ENCODE measurements at places on chromosomes 12 and 14. TPM values are rescaled to one million over a fixed set of nuclear protein-coding genes. Genes with fewer than 3 reads are reported as not detected.

MYF6 gene
- polyA plus RNA-seq: 0.21 TPM

SMARCC2 gene
- polyA plus RNA-seq: 70.7 TPM

KIF26A gene
- 8.8 TPM for polyA plus RNA-seq

SLC4A8 gene
- 6.3 TPM for polyA plus RNA-seq

DDN gene
- 0.43 TPM for polyA plus RNA-seq

KRT82 gene
- not detected for polyA plus RNA-seq

CS gene
- 143 TPM for polyA plus RNA-seq

SETD1B gene
- 14.2 TPM for polyA plus RNA-seq

NOVA1 gene
- 11.6 TPM for polyA plus RNA-seq

PRIM1 gene
- polyA plus RNA-seq: 13.0 TPM

C12orf50 gene
- 0.04 TPM for polyA plus RNA-seq

RFLNA gene
- polyA plus RNA-seq: 64.3 TPM

DNA sequence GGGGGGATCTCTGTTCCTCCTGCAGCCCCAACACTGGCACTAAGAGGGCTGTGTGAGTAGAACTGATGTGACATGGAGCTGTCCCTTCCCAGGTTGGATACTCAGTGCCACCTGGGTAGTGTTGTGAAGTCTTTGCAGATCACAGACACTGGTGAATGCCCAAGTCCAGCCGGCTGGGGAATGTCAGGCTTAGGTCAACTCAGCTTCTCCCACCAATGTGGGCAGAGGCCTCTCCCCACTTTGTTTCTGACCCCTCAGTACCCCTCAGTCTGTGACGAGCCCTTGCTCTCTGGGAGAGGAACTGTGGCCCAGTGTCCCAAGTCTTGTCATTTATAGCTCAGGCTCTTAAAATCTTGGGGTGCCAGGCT, 11.3 kb downstream of the SLC25A29 start:
- H3K27ac ChIP-seq: no peak overlapping the region
- peaks cover 10% of the 10 kb centered on the region for H3K36me3 ChIP-seq
- H3K4me3 ChIP-seq: no peak overlapping the region

DNA sequence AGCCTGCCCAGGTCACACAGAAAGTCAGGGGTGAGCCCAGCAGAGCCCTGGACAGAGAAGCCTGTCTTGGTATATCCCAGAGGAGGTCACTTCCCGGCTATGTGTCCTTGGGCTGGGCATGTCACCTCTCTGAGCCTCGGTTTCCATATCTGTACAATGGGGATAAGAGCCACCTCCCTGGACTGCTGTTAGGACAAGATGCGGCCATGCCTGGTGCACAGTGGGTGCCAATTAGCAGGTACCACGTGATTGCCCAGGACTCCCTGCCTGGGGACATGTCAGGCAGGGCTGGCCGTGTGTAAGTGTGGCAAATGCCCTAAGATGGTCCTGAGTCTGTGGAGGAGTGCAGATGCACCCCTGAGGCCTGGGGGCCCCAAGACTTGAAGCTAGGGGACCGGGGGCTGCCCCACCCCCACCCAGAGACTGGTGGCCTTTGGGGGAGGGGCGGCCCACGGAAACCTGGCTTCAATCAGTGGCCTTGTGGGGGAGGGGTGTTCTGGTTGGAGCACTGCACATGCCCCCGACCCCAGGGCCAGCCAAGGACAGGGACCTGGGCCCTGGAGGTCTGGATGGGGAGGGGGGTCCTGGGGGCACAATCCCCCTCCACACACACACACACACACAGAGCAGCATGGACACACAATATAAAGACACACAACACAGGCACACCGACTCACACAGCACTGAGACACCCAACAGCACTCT, 878 bp downstream of the TMEM119 start:
- no peak overlapping the region for H3K27ac ChIP-seq
- peak overlapping the region; percentile 39 for H3K4me3 ChIP-seq
- no peaks in the 10 kb centered on the region for H3K27me3 ChIP-seq
- H3K36me3 ChIP-seq: no peaks in the 10 kb centered on the region
- DNase-seq: no peak

DNA sequence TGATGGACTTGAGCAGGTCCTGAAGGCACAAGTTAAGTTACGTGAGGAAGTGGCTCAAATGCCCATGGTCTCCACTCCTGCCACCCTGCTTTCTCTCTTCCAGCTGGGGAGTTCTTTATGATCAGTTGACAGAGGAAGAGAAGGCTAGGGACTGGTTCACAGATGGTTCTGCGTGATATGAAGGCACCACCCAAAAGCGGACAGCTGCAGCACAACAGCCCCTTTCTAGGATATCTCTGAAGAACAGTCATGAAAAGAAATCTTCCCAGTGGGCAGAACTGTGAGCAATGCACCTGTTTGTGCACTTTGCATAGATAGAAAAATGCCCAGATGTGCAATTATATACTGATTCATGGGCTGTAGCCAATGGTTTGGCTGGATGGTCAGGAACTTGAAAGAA, 162.4 kb upstream of the FSCB start:
- no peaks in the 10 kb centered on the region for H3K27me3 ChIP-seq
- no peak overlapping the region for H3K4me3 ChIP-seq
- no peak overlapping the region for H3K27ac ChIP-seq
- DNase-seq: no peak
- H3K4me1 ChIP-seq: no peaks in the 10 kb centered on the region

DNA sequence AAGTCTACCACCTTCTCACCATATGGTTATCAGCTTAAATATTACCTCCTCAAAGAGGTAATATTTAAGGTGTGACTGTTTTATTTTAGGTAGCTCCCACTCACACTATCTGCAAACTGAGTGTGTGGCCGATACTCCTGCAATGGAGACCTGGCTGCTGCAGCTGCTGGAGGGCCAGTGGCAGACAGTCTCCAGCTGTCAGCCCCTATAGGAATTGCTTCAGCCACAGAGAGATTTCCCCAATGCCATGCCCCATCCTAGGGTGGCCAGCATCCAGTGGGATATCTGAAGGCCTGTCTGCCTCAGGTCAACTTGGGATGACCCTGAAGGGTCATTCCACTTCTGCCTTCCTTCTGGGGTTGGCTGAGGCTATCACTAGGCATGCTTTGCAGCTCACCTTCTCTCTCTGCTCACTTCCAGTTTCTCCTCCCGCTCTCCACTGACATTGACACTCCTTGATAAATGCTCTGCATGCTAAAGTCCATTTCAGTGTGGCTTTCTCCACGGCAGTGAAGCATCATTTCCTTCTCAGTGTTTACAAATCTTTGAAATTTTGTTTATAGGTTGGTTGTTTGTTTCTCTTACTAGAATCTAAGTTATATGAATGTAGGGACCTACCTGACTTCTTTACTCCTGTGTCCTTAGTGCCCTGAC, 90.2 kb upstream of the USP44 start:
- no peak overlapping the region for H3K27ac ChIP-seq
- H3K4me1 ChIP-seq: peaks cover 18% of the 10 kb centered on the region
- DNase-seq: peak; percentile 26
- H3K27me3 ChIP-seq: no peaks in the 10 kb centered on the region
- H3K4me3 ChIP-seq: no peak overlapping the region

- H3K4me3 ChIP-seq: peak overlapping the region; percentile 33
- H3K36me3 ChIP-seq: no peaks in the 10 kb centered on the region
- DNase-seq: no peak
- peaks cover 22% of the 10 kb centered on the region for H3K27me3 ChIP-seq
- H3K27ac ChIP-seq: peak overlapping the region; percentile 15
Observed at GRCh38 chr12:49549735-49550692, 11.2 kb downstream of the KCNH3 start.

GRCh38 chr14:61545726-61546455, 149.4 kb upstream of the HIF1A start:
- no peak for DNase-seq
- H3K36me3 ChIP-seq: no peaks in the 10 kb centered on the region
- H3K4me1 ChIP-seq: no peaks in the 10 kb centered on the region
- H3K27ac ChIP-seq: no peak overlapping the region
- no peak overlapping the region for H3K4me3 ChIP-seq
- no peaks in the 10 kb centered on the region for H3K27me3 ChIP-seq

- DNase-seq: peak; percentile 53
- no peaks in the 10 kb centered on the region for H3K4me1 ChIP-seq
- no peaks in the 10 kb centered on the region for H3K36me3 ChIP-seq
- H3K27ac ChIP-seq: no peak overlapping the region
- H3K4me3 ChIP-seq: no peak overlapping the region
Observed at GRCh38 chr12:65948320-65949008, 124.2 kb downstream of the HMGA2 start.

DNA sequence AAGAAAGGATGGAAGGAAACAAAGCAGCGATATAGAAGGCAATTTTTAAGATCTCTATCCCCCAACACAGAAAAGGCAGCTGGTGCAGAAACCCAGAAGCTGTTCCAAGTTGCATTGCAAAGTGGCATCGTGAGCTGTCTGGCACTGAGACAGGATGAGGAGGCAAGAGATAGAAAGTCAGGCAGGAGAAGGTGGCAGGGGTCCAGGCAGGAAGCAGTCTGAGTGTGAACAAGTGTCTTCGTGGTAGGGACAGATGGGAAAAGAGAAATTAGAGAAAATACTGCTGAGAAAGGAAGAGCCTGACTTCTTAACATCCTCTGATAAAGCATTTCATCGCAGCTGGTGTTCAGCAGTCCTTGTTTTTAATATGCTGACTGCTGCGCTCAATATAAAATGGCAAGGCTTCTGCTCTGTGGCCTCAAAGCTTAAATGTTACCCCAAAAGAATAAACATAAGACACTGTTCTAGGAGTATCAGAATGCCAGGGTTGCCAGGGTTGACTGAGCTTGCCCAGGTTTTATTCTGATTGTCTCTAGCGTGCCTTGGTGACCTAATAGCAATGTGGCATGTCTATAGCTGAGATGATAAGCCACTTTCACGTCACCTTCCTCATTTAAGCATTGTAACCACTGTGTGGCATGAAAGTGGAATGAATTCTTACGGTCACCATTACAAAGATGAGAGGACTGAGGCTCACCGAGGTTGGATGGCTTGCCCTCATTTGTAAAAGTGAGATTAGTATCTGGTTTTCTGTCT, 397.6 kb downstream of the NUAK1 start:
- H3K36me3 ChIP-seq: no peaks in the 10 kb centered on the region
- H3K4me1 ChIP-seq: no peaks in the 10 kb centered on the region
- DNase-seq: no peak
- H3K27ac ChIP-seq: no peak overlapping the region

- no peaks in the 10 kb centered on the region for H3K27me3 ChIP-seq
- no peak overlapping the region for H3K4me3 ChIP-seq
- no peaks in the 10 kb centered on the region for H3K36me3 ChIP-seq
Observed at GRCh38 chr14:36356862-36357261, 36.4 kb upstream of the MBIP start.

DNA sequence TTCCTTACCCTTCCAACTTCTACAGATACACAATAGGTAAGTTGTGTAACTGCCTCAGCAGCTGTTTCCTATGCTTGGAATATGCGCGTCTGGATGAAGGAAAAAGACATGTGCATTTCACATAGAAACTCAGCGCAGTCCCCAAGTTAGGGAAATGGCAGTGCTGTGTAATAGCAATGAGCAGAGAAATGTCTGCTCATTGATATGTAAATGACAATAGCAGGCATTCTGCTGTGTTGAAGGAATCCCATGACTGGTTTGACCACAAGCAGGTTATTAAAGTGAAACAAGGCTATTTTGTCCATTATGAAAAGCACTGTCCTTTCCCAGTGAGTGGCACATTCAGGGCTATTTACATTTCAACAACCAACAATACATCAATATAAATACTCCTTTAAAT, 106.6 kb downstream of the BTG1 start:
- no peaks in the 10 kb centered on the region for H3K36me3 ChIP-seq
- no peaks in the 10 kb centered on the region for H3K27me3 ChIP-seq
- no peak overlapping the region for H3K27ac ChIP-seq
- DNase-seq: no peak
- H3K4me1 ChIP-seq: peaks cover 14% of the 10 kb centered on the region

- H3K36me3 ChIP-seq: no peaks in the 10 kb centered on the region
- H3K27ac ChIP-seq: no peak overlapping the region
- no peaks in the 10 kb centered on the region for H3K27me3 ChIP-seq
- no peak for DNase-seq
- no peak overlapping the region for H3K4me3 ChIP-seq
- no peaks in the 10 kb centered on the region for H3K4me1 ChIP-seq
Observed at GRCh38 chr14:53409289-53409688, 256.2 kb upstream of the DDHD1 start.

DNA sequence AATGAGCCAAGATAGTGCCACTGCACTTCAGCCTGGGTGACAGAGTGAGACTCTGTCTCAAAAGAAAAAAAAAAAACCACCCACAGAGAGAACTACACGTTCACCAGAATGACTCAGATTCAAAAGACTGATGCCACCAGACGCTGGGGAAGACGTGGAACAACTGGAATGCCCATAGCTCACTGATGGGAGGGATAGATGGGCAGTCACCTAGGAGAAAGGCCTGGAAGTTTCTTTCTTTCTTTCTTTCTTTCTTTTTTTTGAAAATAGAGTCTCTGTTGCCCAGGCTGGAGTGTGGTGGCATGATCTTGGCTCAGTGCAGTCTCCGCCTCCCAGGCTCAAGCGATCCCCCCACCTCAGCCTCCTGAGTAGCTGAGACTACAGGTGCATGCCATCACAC, 10.0 kb upstream of the KLC1 start:
- no peaks in the 10 kb centered on the region for H3K36me3 ChIP-seq
- no peak overlapping the region for H3K4me3 ChIP-seq
- H3K27me3 ChIP-seq: no peaks in the 10 kb centered on the region
- no peak overlapping the region for H3K27ac ChIP-seq
- no peak for DNase-seq

GRCh38 chr12:6469609-6470374, 685 bp downstream of the VAMP1 start:
- H3K27ac ChIP-seq: peak overlapping the region; percentile 50
- no peak for DNase-seq
- peak overlapping the region; percentile 63 for H3K4me3 ChIP-seq
- H3K36me3 ChIP-seq: peaks cover 13% of the 10 kb centered on the region

GRCh38 chr12:108303703-108304102, 35.4 kb downstream of the CMKLR1 start:
- no peak for DNase-seq
- peaks cover 6% of the 10 kb centered on the region for H3K4me1 ChIP-seq
- no peak overlapping the region for H3K27ac ChIP-seq
- no peak overlapping the region for H3K4me3 ChIP-seq
- peaks cover 2% of the 10 kb centered on the region for H3K27me3 ChIP-seq

GRCh38 chr14:91244501-91244901, at the start of gene GPR68:
Gene GPR68 (minus strand): TSS chr14:91244704. CDS start chr14:91235050, 9,654 bp downstream.
- H3K4me1 ChIP-seq: no peaks in the 10 kb centered on the region
- H3K27ac ChIP-seq: peak within 1 kb of the TSS; percentile 23
- peaks cover 5% of the 10 kb centered on the region for H3K27me3 ChIP-seq
- no peak within 1 kb of the TSS for H3K4me3 ChIP-seq
- DNase-seq: no peak
- no peaks in the 10 kb centered on the region for H3K36me3 ChIP-seq

- DNase-seq: no peak
- H3K4me1 ChIP-seq: peaks cover 22% of the 10 kb centered on the region
- no peaks in the 10 kb centered on the region for H3K36me3 ChIP-seq
- peak overlapping the region; percentile 70 for H3K27ac ChIP-seq
- H3K27me3 ChIP-seq: no peaks in the 10 kb centered on the region
Observed at GRCh38 chr14:54497224-54497623, 8.4 kb upstream of the GMFB start.
